ENCODE measurements at places on chromosomes 6 and 20.
A peak's percentile ranks its signal among the peaks of the same experiment; 100 is the strongest.

DNA sequence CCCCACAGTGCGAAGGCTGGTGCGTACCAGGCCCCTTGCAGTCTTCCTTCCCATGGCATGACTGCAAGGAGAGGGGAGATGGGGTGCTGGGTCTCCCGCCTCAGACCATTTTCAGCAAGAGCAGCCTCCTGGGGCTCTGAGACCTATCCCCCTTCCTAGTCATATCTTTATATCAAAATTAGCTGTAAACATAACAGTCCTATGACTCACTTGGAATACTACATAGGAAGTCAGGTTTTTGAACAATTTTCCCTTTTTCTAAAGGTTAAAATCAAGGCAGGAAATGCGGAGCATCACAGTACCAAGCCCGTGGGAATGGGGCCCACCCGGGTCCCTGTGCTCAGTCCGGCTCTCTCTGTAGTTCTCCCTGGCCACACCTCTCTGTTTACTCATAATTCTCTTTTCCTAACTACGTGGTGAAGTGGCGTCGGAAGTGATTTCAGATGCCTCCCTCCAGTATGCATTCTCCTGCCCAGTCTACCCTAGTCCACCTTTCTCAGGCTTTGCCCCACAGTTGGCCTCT lies 109.8 kb upstream of the TMEM170B start:
- no peak for DNase-seq

DNA sequence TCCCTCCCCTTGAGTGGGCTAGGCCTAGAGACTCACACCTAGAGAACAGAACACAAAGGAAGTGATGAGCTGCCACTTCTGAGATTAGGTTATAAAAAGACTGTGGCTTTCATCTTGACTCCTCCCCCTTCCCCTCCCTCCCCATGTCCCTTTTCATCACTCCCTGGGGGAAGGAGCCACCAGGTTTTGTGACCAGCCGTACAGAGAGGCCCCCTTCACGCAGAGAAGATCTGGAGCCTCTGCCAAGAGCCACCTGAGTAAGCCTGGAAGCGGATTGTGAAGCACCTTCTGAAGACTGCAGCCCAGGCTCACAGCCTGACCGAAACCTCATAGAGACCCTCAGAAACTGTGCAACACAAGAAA lies 118.4 kb upstream of the NXT1 start:
- no peak for DNase-seq

GRCh38 chr20:58666702-58667101 lies 15.6 kb downstream of the STX16 start:
- DNase-seq = no peak

DNA sequence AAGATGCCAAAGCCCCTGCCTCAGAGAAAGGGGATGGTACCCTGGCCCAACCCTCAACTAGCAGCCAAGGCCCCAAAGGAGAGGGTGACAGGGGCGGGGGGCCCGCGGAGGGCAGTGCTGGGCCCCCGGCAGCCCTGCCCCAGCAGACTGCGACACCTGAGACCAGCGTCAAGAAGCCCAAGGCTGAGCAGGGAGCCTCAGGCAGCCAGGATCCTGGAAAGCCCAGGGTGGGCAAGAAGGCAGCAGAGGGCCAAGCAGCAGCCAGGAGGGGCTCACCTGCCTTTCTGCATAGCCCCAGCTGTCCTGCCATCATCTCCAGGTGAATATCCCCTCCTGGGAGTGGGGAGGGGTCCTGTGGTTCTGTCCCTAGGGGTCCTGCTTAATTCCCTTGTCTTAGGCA lies 1.1 kb downstream of the MYLK2 start:
- DNase-seq = no peak

- no peak for DNase-seq
Observed at GRCh38 chr6:7697820-7698623, 27.9 kb upstream of the BMP6 start.

DNA sequence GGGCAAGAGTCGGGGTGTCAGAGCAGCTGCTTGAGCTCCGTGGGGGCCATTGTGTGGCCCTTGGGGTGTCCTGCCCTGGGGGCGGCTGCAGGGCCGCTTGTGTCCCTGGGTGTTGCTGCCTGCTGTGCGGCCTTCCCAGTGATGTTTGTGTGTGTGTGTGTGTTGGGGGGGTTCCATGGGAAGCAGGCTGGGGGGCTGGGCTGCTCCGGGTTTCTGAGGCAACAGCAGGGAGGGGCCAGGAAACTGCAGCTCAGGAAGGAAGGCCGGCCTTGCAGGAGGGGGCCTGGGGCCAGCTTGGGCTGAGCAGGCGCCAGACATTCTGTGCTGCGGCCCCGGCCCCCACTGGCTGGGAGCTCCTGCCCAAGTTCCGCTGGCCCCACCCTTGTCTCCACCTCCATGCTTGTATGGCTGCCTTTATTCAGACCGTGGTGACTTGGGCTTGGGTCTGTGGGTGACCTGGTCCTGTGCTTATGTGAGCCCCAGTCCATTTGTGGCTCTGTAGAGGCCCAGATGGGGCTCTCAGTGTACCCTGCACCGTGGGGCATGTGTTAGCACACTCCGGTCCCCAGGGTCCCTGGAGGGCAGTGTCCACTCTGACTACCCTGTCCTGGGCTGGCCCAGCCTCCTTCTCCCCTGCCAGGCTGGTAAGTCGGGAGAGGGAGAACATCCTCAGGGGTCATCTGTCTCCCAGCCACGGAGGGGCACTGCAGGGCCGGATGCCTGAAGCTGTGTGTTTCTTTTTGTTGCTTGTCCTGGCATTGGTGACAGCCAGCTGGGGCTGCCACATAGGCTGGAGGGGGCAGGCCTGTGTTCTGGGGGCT lies 4.6 kb upstream of the SOX18 start:
- DNase-seq = peak; percentile 84
